H1 (cell line): ENCODE measurements at places on chromosomes 1 and 21.
A peak's percentile ranks its signal among the peaks of the same experiment; 100 is the strongest.

DNA sequence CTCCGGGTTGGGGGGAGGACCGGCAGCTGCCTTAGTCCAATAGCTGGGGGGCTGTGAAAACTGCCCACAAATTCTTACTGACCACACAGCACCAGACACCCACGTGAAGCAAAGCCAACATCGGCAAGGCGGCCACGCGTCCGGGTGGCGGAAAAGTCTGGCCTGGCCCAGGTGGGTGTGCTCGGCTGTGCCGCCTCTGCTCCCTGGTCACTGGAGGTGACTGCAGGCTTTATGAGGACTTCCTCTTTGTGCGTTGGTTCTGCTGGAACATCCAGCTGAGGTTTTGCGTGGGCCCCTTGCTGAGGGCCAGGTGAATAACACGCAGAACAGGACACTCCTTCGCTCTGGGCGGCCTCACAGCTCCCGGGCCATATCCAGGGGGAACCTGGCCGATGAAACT, 35.4 kb downstream of the FAAP20 start:
- no peak for DNase-seq

DNA sequence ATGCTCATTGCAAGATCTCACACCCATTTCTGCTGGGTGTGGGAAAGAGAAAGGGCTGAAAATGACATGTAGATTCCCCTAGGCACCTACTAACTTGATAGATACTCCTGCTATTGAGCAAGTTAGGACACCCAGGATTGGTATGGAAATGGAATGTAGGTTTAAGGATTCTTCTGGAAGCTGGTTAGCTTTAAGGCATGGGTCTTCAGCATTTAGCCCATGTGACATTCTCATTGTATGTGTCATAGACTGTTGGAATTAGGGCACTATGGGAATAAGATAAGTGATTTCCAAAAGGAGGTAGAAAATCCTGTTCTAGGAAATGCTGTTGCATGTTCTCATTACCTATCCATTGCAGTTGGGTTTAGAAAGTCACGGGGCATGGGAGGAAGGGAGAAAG, 76.2 kb downstream of the DISC1 start:
- no peak for DNase-seq

DNA sequence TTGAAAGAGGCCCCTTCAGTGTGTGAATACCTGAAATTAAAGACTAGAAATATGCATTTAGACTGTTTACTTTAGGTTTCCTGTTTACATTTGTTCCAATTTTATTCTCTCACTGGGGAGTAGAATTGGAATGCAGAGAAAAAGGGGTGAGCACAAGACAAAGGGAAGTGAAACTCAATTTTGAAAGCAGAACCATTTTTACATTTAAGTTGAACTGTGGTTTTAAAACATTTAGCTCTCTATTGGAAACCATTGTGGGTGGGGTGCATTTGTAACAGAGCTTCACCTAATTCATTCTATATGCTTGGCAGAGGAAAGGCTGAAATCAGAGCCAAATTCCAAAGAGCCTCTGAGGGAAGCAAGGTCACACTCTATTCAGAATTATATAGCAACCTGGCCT, 235.3 kb upstream of the C1orf105 start:
- no peak for DNase-seq

- no peak for DNase-seq
These were observed 13.9 kb upstream of the ALPL start for GRCh38 chr1:21495225-21495820.

GRCh38 chr1:161111527-161111926, 6.3 kb downstream of the PFDN2 start:
- no peak for DNase-seq

DNA sequence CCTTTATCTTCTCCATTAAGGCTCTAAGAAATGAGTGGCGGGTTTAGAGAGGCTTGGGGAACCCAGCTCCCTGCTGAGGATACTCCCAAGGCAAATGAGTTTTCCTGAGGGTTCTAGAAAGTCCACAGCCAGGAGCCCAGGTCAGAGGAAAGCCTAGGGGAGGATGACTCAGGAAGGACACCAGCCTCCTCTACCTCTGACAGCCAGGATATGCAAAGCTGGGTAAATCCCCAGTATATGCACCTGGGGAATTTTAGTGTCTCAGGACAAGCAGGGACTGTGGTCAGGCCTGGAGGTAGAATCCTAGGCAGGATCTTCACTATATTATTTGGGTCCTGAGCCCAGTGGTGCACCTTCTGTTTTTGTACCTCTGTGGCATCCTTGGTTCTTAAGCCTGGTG, 23.5 kb upstream of the WNT4 start:
- DNase-seq = no peak

DNA sequence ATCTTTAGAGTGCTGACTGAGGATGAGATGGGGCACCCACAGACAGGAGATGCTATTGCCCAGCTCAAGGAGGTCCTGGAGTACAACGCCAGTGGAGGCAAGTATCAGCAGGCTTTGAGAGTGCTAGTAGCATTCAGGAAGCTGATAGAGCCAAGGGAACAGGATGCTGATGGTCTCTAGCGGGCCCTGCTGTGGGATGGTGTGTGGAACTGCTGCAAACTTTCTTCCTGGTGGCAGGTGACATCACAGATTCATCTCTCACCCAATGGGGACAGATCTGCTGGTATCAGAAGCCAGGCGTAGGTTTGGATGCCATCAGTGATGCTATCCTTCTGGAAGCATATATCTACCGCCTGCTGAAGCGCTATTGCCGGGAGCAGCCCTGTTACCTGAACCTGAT, 609.8 kb upstream of the NCAM2 start:
- no peak for DNase-seq

DNA sequence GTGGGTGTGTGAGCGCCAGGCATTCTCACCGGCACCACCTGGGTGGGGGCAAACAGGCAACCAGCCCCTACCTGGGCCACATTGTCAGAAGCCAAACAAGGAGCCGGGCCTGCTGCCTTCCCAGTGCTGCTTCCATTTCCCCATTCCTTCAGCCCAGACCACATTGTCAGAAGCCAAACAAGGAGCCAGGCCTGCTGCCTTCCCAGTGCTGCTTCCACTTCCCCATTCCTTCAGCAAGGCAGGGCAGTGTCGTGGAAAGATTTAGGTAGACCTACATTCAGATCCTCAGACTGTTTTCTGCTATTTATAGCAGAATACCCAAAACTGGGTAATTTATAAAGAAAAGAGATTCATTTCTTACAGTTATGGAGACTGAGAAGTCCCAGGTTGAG, 47.0 kb upstream of the EFHD2 start:
- no peak for DNase-seq

DNA sequence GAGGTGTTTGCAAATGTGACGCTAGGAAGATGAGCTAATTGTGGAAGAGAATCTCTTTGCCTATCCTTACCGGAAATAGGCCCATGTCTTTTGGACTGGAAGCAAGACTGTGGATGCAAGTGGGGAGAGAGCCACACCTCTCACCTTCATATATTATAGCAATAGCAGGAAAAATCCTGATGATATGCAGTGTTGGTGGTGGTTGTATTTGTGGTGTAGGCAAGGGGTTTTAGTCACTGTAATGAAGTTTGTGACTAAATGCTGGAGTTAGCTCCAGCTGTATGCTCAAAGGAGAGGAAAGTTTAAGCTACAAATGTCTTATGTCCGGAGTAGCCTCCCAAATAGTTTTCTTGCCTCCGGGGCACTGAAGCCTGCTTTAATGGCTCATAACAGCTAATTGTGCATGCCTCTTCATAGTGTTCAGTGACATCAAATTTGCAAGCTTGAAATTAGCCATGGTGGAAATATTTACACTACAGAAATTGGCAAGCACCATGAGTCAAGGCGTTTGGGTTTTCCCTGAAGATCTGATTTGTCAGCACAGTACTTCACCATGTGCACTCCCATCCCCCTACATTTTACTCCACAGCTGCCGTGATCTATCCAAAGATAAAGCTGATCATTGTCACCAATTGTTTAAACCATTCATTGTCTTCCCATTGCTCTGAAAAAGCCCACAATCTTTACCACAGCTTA, 102.6 kb upstream of the ZNF644 start:
- no peak for DNase-seq

GRCh38 chr1:117537291-117537920, 68.4 kb upstream of the TENT5C start:
- peak; percentile 10 for DNase-seq

DNA sequence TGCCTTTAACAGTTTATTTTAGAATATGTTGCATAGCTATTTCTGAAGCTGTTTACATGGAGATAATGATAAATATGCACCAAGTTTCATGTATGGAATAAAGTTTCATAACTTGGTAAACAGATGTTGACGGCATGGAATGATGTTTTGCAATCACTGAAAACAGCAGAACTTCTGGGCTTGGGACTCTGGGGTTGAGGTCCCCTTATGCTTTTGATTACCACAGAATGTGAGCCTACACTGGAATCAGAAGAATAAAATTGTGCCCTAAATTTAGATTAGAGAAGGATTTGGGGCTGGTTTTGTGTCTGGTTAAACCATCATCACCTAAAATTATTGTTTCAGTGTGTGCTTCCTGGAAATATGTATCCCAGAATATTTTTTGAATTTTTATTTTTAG, 11.1 kb downstream of the KRTAP24-1 start:
- no peak for DNase-seq
